Mammary microvascular endothelial cell (primary cell): ENCODE measurements at places on chromosomes 16 and 17. TPM values are rescaled to one million over a fixed set of nuclear protein-coding genes. Genes with fewer than 3 reads are reported as not detected.

The ACSM3 gene
- total RNA-seq = 0.33 and 0.44 TPM in 2 replicates

The TMEM238L gene
- not detected in 2 replicates for total RNA-seq

The TMEM235 gene
- total RNA-seq = not detected in 2 replicates

The DLX4 gene
- not detected in 2 replicates for total RNA-seq

The UQCRC2 gene
- 138 and 174 TPM in 2 replicates for total RNA-seq

The NOG gene
- total RNA-seq = 35.9 and 41.2 TPM in 2 replicates

The MYO19 gene
- 34.0 and 44.1 TPM in 2 replicates for total RNA-seq

The PROCA1 gene
- 0.94 TPM in 1 of 2 replicates, not detected in the other for total RNA-seq

The PRR35 gene
- not detected in 2 replicates for total RNA-seq

The GCGR gene
- total RNA-seq = not detected in 2 replicates

The HLF gene
- total RNA-seq = 0.25 TPM in 1 of 2 replicates, not detected in the other

The ABCC6 gene
- total RNA-seq = not detected in 2 replicates

The PEX12 gene
- total RNA-seq = 4.0 and 5.8 TPM in 2 replicates

The ABCC3 gene
- total RNA-seq = 0.64 and 1.2 TPM in 2 replicates

The MYH8 gene
- total RNA-seq = not detected in 2 replicates

The CNEP1R1 gene
- 13.5 and 20.3 TPM in 2 replicates for total RNA-seq

The CASKIN1 gene
- total RNA-seq = not detected in 2 replicates

The GP1BA gene
- total RNA-seq = 0.05 TPM in 1 of 2 replicates, not detected in the other

The IRX6 gene
- not detected in 2 replicates for total RNA-seq

The AGRP gene
- not detected in 2 replicates for total RNA-seq

The SLC38A8 gene
- total RNA-seq = not detected in 2 replicates

The SLC46A1 gene
- 4.1 and 4.2 TPM in 2 replicates for total RNA-seq

The NACA2 gene
- total RNA-seq = not detected in 2 replicates

The KCNJ18 gene
- total RNA-seq = not detected in 2 replicates

The HAPSTR1 gene
- 36.3 and 38.8 TPM in 2 replicates for total RNA-seq

The HELZ gene
- total RNA-seq = 28.0 and 32.9 TPM in 2 replicates

The RNF112 gene
- total RNA-seq = 0.10 TPM in 1 of 2 replicates, not detected in the other

The ZNF267 gene
- total RNA-seq = 12.9 and 14.2 TPM in 2 replicates

The FADS6 gene
- total RNA-seq = not detected in 2 replicates

The MYL4 gene
- 2.4 and 2.6 TPM in 2 replicates for total RNA-seq

The SYNGR3 gene
- 0.25 and 0.87 TPM in 2 replicates for total RNA-seq

The CPNE7 gene
- 28.4 and 48.7 TPM in 2 replicates for total RNA-seq

The MYO15A gene
- 0.20 TPM in 1 of 2 replicates, not detected in the other for total RNA-seq

The DOC2B gene
- 7.9 and 11.8 TPM in 2 replicates for total RNA-seq

The C16orf92 gene
- not detected in 2 replicates for total RNA-seq

The ZSWIM7 gene
- total RNA-seq = 9.1 and 19.6 TPM in 2 replicates

The TBX4 gene
- total RNA-seq = not detected in 2 replicates

The C17orf67 gene
- 0.64 and 3.3 TPM in 2 replicates for total RNA-seq

The OR3A3 gene
- total RNA-seq = not detected in 2 replicates

The CDH11 gene
- 6.8 and 12.1 TPM in 2 replicates for total RNA-seq
